Epithelial cell of proximal tubule (primary cell): ENCODE measurements at places on chromosomes 5 and 9.

- no peak for DNase-seq
Measured at GRCh38 chr5:35309365-35310130, 79.3 kb upstream of the PRLR start.

GRCh38 chr9:21747175-21747574, 55.3 kb upstream of the MTAP start:
- DNase-seq: no peak

DNA sequence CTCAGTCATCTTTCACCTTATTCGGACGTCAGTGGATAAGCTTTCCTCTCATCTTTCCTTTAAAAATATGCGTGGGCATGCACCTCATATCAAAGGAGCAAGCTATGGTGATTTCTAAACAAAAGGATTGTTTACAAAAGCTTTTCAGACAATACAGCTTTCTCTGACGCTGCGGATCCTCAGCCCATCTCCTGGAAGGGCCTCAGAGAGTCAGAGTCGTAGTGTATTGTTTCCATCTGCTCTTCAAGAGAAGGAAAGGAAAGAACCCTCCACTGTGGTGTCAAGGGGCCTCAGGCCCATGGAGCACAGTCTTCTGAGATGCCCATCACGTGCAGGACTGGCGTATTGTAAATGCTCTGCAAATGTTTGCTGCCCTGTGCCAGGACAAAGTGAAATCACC, 163.4 kb upstream of the MAP1B start:
- no peak for DNase-seq

DNA sequence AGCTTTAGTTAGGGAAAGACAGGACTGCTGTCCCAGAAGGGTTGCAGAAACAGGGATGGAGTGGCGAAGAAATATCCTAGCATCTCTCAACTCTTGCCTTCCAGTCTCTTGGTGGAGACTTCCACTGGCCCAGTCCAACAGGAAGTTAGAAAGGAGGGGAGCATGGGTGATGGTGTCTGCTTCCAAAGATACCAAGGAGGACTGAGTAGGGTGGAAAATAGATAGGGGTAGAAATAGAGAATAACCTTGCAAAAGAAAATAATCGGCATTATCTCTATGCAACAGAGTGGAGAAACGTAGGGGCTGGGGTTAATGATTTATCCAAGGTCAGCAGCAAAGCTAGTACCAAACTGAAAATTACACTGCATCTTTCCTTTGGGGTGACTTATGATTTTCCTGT, 242.3 kb downstream of the PSAT1 start:
- no peak for DNase-seq

DNA sequence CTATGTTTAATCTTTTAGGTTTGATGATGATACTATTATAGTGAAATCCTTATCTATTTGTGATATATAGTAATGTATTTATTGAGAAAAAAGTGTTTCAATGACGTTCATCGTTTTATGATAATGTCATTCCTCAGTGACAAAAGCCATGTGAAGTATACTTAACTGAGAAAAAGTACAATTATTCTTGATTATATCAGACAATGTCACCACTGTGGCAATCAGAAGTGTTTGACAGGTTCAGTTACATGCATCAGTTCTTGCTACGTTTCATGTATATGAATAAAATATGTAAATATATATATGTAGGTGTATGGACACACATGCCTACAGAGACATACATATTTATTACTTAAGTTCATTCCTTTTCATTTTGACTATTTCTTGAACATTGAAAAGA, 341.5 kb upstream of the CDH10 start:
- DNase-seq: no peak
